ENCODE measurements at places on chromosomes 16 and 17.

- no peak for DNase-seq
These were observed 53.6 kb downstream of the WNT3 start for GRCh38 chr17:46764709-46765401.

GRCh38 chr17:1562176-1562643 lies 382 bp downstream of the PITPNA start:
- DNase-seq, result no peak

DNA sequence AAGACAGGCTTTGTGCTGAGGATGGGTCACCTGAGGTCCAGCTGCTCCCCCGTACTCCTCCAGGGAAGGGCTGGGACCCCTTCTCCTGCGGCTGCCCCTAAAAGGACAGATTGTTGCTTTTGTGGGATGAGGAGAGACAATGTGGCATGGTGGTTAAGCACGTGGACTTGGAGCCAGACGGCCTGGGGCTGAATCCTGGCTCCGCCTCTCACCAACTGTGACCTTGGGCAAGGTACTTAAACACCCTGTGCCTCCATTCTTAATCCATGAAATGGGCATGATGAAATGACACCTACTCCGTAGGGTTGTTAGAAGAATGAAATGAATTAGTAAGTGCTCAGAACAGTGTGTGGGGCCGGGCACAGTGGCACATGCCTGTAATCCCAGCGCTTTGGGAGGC lies 39.6 kb upstream of the PLCG2 start:
- peak; percentile 59 for DNase-seq

GRCh38 chr16:53091466-53092211 lies 36.8 kb downstream of the CHD9 start:
- DNase-seq, result peak; percentile 30

DNA sequence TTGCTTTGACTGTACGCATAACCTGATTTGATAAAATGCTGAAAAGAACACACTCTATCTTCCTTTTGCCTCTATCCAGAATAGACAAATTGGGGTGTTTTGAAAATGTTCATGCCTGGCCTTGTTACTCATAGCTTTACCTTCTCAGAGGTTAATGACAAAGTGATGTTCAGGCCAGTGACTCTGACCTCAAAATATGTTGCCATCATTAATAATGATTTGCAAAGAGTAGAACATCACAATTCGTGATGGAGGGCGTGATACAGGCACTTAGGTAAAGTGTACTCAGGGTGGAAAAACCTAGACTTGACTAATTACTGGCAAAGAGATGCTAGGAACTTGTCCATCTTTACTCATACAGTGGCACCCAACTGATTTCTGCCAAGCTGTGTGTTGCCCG lies 656.6 kb upstream of the SOX9 start:
- no peak for DNase-seq

DNA sequence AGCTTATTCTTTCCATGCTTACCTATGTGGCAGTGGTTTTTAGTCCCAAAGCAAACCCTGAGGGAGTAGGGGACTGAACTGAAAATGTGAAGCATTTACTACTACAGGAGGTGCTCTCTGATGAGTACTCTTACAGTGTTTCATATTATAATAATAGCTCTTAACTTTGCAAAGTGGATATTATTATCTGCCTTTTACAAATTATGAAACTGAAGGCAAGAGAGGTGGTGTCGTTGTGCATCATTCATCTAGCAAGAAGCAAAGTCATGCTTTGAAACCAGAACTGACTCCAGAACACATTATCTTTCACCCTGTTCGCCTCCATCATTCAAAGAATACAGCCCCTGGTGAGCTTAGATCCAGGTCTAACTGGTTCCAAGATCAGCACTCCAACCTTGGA lies 8.2 kb upstream of the KCNH6 start:
- DNase-seq, result no peak

DNA sequence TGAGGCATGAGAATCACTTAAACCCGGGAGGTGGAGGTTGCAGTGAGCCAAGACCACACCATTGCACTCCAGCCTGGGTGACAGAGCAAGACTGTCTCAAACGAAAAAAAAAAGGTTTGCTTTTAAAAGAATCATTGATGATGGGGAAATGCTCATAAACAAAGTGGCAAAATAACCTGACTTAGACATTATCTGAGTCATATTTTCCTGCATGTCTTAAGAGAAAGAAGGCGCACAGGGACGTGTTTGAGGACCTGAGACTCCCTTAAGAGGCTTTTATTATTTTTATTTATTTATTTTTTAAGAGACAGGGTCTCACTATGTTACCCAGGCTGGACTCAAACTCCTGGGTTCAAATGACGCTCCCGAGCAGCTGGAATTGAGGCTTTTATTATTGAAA lies 5.7 kb upstream of the PRPSAP1 start:
- no peak for DNase-seq

DNA sequence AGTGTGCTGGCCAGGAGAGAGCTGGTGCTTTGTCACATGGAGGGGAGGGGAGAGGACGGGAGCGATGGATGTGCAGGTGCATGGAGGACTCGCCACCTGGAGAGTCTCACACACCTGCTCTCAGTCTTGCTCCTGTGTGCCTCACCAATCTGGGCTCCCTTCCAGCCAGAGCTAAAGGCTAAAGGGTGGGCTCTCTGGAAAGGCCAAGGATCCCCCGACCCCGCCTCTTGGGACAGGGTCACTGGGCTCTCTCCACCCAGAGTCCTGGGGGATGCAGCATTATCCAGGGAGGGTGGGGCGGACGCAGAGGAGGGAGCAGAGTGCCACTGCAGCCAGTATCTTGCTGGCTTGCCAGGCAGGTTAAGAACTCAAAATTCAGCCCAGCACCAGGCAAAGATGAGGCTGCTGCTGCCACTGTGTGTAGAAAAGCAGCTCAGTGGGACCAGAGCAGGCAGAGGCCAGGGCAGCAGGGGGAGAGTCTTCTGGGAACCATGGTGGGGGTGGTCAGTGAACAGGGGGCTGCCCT lies 5.4 kb upstream of the STAT5B start:
- DNase-seq, result no peak

GRCh38 chr17:2025220-2025621 lies at the start of gene RTN4RL1:
RTN4RL1 (minus strand) TSS chr17:2025334; CDS start chr17:2024865, 469 bp downstream.
- DNase-seq, result peak; percentile 22

DNA sequence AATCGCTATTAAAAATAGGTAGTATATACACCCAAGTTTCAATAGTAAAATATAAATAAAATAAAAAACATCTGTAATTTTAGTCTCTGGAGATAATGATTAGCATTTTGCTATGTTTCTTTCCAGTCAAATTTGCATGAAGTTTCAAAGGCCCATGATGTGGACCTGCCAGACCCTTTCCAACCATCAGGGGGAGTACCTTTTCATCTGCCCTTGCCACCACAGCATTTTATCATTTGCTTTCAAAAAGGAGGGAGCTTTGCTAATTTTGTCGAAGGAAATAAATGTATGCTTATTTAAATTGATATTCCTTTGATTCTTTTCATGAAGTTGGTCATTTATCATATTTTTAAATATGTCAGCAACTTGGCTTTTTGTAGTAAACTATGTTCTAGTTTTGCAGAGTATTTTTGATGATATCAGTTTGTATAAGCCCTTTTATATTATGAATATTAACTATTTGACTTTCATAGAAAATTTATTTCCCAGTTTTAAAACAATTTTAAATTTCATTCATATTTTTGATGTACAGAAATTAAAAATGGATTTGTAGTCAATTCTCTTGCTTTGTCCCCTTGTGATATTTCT lies 115.2 kb upstream of the NETO2 start:
- DNase-seq, result peak; percentile 47

DNA sequence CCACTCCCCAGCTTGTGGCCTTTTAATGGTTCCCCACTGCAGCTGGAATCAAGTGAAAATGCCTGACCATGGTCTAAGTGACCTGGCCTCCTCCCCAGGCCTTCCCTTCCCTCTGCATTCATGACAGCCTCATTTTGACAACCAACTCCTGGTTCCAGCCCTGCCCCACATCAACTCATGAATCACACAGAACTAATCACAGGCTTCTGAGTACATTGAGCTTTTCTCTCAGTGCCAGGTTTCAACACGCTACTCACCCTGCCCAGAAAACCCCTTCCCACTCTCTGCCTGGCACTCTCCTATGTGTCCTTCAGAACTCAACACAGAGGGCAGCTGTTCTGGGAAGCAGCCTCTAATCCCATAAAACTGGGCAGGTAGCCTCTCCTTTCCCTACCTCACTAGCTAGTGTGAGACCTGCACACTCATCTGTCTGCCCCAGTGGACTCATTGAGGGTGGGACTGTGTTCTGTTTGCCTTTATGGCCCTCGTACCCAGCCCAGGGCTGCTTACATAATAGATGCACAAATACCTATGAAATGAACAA lies 313.6 kb downstream of the GRIN2A start:
- DNase-seq, result no peak

DNA sequence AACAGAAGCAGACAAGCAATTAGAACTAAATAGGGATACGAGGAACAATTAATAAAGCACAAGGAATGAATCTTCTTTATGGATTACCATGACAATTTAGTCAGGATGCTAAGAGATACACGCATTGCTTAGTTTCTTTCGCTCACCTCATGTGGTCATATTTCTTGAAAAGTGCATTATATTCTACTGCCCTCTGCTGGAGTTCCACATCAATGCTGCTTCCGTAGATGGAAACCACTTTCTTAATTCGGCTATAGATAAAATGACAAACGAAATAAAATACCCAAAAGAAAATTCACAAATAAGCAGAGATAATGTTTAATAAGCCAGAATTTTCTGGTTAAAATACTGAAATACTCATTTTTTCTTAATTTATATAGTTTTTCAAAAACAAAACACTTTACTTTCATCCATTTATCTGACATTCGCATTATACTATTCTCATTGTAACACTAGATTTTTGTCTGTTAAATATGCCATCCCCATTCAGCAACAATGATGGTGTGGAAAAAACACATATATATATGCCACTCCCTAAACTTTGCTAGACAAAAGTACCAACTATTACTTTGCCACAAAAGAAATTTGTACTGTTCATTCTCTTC lies 22.0 kb upstream of the PHLPP2 start:
- peak; percentile 64 for DNase-seq

- no peak for DNase-seq
These were observed 131.0 kb downstream of the AATF start for GRCh38 chr17:37079735-37080134.

DNA sequence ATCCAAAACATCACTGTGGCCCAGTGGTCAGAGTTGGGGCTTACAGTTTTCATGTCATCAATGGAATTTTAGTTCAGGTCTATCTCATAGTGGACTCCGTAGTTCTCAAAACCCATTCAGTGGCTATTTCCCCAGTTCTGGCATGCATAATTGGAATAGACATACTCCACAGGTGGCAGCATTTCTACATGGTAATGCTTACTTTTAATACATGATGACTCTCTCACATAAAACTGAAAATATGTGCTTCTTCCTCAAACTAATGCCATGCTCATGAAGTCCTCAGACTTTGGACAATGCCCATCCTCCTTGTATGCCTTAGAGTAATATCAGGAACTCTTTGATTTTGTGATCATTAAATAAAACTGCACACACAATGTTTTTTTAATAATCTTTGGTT lies 857.4 kb upstream of the GOT2 start:
- DNase-seq, result no peak

GRCh38 chr16:50547340-50548124 lies 664 bp upstream of the NKD1 start:
- peak; percentile 46 for DNase-seq

DNA sequence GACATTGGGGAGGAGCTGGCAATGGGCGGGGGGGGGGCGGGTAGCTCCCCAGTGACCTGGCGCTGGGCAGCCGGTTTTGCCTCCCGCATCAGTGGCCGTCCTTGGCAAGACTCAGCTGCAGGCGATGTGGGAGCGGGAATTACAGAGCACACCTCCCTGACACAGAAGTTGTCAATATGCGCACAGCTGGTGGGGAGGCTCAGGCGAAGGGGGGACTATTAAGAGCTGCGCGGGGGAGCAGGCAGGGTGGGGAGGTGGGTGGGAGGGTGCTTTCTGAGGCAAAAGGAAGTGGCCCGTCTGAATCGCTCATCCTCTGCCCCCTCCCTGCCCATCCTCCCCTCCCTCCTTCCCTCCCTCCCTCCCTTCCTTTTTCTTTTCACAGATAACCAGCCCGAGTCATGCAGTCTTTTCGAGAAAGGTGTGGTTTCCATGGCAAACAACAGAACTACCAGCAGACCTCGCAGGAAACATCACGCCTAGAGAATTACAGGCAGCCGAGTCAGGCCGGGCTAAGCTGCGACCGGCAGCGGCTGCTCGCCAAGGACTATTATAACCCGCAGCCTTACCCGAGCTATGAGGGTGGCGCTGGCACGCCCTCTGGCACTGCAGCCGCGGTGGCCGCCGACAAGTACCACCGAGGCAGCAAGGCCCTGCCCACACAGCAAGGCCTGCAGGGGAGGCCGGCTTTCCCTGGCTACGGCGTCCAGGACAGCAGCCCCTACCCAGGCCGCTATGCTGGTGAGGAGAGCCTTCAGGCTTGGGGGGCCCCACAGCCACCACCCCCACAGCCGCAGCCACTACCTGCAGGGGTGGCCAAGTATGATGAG lies 44.0 kb downstream of the SREBF1 start:
- DNase-seq, result no peak

DNA sequence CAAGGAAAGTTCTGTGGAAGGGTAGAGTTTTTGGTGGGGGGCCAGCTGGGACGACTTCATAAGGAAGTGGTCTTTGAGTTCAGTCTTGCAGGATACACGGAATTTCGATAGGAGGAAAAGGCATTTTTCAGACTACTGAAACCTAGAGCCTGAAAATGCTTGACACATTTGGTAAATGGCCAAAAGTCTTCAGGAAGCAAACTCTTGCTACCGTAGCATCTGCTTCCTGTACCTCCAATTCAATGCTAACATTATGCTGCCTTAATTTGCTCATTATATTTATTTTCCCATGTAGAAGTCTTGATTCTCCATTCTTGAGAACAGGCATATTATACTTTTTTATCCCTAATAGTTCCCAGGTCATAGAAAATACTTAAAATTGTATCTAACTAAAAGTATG lies 129.3 kb upstream of the MED13 start:
- no peak for DNase-seq

GRCh38 chr17:59047616-59048015 lies 59.1 kb downstream of the TRIM37 start:
- no peak for DNase-seq

DNA sequence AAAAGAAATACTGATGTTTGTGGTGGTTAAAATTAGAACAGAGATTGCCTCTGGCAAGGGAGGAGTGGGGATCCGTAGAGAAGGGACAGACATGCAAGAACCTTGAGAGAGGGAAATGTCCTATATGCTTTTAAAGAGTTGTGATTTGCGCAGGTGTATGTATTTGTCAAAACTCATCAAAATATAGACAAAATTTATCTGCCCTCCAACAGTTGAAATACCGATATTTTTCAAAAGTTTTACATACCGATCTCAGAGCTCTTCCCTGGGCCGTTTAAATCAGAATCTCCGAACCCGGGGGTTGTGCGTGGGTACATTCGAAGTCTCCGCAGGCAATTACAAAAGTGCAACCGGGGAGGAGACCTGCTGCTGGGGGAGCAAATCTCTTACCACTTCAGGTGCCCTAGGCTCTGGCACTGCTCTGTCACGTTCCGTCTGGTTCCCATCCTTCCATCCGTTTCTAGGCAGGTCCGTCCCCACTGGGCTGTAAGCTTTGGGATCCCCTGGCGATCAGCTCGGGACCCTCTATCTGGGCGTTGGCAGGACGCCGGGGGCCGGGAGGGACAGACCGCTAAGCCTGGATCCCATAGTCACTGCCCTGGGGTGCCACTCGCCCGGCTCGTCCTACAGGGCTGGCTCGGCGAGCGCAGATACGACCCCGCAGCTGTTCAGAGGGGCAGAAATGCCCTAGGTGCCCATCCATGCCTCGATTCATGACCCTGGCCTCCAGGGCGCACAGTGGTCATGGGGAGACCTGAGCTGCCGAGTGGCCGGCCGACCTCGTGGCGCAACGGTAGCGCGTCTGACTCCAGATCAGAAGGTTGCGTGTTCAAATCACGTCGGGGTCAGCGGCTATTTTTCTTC lies 4.2 kb downstream of the BORCS6 start:
- DNase-seq, result peak; percentile 80

GRCh38 chr17:40850293-40850972 lies 16.6 kb downstream of the KRT12 start:
- DNase-seq, result no peak

Data from OCI-LY7 (cell line).